ENCODE measurements at places on chromosomes 16 and 17. TPM values are rescaled to one million over a fixed set of nuclear protein-coding genes. Genes with fewer than 3 reads are reported as not detected.

GRCh38 chr16:4314532-4315185 lies 1.2 kb upstream of the GLIS2 start:
- DNase-seq = peak; percentile 66

The SLC7A6 gene
- 4.8 TPM for total RNA-seq

GRCh38 chr16:27644165-27644564 lies 94.2 kb downstream of the KATNIP start:
- DNase-seq = no peak

DNA sequence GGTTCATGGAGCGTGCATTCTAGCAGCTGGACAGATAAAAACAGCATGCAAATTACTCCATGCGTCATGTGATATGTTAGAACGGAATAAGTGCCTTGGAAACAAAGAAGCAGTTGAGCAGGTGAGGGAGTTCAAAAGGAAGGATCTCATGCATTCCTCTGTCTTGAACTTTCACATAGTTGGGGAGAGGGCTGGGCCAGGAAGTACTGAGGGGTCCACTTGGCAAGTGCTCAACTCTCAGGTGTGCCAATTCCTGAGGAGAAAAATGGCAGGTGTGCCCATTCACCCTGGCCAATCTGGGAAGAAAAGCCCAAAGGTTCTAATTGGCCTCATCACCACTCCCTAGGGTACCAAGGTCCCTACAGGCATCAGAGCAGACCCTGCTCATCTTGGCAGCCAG lies 67.7 kb downstream of the CES1 start:
- no peak for DNase-seq

DNA sequence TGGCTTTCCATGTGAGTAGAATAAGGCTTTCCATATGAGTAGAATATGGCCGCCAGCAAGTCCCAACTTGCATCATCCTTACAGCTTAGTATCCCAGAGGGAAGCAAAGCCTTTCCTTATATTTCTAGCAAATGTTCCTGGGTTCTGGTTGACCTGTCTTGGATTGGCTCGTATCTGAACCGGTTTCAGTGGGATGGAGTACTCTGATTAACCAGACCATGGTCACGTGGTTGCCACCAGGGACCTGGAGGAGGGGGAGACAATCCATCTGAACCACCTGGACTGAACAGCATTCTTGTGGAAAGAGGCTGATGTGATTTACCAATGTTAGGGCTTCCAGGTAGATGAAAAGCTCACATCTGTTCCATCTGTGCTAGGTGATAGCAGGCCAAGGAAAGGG lies 89.0 kb downstream of the SHISA6 start:
- DNase-seq = no peak

- DNase-seq = no peak
Measured at GRCh38 chr17:45435481-45435880, 2.8 kb upstream of the ARHGAP27 start.

DNA sequence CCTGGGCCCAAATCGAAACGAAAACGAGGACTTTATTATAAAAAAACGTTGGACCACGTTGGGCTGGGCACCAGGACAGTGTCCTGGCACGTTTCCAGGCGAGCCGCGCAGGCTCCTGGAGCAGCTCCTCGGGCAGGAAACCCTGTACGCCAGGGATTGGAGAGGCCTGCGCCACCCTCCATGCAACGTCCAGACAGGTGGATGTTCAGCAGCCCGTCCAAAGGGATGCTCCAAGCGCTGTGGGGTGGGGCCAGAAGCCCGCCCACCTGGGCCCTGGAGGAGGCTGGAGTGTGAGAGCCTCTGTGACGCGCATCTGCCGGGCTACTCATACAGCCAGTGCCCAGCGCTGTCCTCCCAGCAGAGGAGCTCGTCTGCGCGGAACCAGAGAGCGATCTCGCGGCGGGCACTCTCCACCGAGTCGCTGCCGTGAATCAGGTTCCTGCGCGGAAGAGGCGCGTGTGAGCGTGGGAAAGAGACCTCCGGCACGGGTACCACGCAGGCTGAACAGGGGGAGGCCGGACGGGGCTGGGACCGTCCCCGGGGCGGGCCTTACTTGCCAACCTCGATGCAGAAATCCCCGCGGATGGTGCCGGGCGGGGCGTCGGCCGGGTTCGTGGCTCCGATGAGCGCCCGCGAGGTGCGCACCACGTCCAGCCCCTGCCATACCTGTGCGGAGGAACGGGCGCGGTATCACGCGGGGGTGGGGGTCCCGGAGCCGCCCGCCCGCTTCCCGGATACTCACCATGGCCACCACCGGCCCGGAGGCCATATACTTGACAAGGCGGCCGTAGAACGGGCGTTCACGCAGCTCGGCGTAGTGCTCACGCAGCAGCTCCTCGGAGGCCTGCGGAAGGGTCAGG lies 785 bp downstream of the NME3 start:
- DNase-seq = peak; percentile 58

The KRTAP4-16 gene
- not detected for total RNA-seq

- peak; percentile 70 for DNase-seq
Measured at GRCh38 chr17:17032131-17032692, 10.0 kb upstream of the MPRIP start.

The USP6 gene
- total RNA-seq = not detected

DNA sequence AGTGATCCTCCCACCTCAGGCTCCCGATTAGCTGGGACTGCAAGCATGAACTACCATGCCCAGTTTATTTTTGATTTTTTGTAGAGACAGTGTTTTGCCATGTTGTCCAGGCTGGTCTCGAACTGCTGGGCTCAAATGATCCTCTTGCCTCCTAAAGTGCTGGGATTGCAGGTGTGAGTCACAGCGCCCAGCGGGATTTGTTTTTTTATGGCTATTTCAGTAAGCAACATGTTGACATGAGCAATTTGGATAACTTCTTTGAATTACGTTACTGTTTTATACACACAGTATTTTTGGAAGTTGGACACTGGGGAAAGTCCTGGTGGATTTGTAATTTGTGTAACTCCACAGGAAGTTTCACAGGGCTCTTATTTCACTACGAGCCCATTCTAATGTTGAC lies 18.5 kb upstream of the RHOT1 start:
- DNase-seq = no peak

- DNase-seq = no peak
Measured at GRCh38 chr17:70654706-70655105, 485.4 kb downstream of the KCNJ2 start.

DNA sequence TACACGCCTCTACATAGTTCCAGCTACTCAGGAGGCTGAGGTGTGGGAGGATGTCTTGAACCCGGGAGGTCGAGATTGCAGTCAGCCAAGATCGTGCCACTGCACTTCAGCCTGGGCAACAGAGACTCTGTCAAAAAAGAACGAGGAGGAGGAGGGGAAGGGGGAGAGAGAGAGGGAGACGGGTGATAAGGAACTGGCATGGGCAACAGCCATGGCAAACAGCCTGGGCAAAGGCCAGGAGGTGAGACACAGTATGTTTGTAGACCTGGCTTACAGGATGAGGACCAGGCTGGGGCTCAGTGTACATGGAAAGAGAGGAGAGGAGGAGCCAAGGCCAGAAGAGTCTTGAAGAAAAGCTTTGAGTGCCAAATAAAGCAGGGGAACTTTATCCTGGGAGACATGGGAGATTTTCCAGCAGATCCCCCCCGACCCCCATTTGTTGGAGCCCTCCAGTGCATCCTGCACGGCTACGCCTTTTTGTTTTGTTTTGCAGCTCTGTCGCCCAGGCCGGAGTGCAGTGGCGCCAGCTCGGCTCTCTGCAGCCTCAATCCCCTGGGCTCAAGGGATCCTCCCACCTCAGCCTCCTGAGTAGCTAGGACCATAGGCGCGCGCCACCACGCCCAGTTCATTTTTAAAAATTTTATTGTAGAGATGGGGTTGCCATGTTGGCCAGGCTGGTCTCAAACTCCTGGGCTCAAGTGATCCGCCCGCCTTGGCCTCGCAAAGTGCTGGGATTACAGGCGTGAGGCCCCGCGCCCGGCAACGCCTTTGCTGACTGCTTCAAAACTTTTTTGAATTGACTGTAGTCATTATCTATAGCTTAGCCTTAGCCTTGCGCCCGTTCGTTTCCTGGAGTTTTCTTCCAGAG lies 1.3 kb upstream of the ALKBH5 start:
- peak; percentile 27 for DNase-seq

- no peak for DNase-seq
Measured at GRCh38 chr17:40321961-40322357, 13.0 kb downstream of the RARA start.

The HBZ gene
- total RNA-seq = not detected

GRCh38 chr17:45905814-45906213 lies 11.5 kb downstream of the MAPT start:
- DNase-seq = no peak

- DNase-seq = no peak
Measured at GRCh38 chr17:66670206-66670605, 164.7 kb upstream of the CACNG5 start.

- no peak for DNase-seq
Measured at GRCh38 chr17:78258323-78259191, 27.1 kb downstream of the TMEM235 start.

- DNase-seq = no peak
Measured at GRCh38 chr17:78950870-78951269, 25.7 kb upstream of the TIMP2 start.

GRCh38 chr17:69218986-69219385 lies 9.6 kb downstream of the ABCA10 start:
- no peak for DNase-seq

- DNase-seq = no peak
Measured at GRCh38 chr16:89104930-89105571, 11.4 kb downstream of the ACSF3 start.

DNA sequence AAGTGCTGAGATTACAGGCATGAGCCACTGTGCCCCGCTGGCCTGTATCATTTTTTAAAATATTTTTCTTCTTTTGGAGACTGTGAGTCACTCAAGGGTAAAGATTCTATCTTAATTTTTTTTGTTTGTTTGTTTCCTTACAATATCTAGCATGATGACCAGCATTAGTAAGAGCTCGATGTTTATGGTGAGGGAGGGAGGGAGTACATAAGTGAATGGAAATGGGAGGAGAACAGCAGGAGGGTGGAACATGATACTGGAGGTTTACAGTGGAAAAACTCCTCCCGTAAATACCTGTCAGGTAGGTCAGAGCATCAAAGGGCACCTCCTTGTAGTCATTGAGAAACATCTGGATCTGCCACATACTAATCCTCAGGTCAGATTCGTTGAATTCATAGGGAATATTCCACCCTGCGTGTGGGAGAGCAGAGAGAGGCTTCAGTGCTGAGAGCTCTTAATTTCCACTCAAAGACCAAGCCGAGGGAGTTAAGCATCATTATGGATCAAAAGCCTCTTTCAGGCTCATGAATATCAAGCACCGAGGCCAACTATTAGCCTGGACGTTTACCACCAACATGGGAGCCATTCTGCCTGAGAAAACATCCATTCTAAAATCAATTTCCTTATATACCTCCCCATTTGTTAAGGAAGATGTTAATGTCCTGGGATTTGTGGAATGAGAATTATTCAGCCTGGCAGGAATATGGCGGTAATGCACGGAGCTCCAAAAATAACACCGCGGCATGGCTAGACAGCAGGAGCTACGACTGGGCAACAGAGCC lies 51.8 kb downstream of the LYRM1 start:
- peak; percentile 17 for DNase-seq

DNA sequence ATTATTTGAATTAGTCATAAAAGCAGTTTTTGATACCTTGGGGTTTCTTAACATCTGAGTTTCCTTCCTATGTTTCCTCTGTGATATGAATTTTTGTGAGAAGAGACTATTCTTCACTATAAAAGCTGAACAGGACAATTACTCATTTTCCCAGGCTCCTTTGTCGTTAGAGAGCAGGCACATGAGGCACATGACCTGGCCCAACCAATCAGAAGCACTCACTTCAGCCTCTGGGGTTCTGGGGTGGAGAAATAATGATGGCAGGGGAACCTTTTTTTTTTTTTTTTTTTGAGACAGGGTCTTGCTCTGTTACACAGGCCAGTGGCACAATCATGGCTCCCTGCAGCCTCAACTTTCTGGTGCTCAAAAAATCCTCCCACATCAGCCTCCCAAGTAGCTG lies 145.5 kb upstream of the ASIC2 start:
- DNase-seq = no peak

- DNase-seq = peak; percentile 15
Measured at GRCh38 chr17:13940858-13941665, 128.2 kb upstream of the COX10 start.

DNA sequence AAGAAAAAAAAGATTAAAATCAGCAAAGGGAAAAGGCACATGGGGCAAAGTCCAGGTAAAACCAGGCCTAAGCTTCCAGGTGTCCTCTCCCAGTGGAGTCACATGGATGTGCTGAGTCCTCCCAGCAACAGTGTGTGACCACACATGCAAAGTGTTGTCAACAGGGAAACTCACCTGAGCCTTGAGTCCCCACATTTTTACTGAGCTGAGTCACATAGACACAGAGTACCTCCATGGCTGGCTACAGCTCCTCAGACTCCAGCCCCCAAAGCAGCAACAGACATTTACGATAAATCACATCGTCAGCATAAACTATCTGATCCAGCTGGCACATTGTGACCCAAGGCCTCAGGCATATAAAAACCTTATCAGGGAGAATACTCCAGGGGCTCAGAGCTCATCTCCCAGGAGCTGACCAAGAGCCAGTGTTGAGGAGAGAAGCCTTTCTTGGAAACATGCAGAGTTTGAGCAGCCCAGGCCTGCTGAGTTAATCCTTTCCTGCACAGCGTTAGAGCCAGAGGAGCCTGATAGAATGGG lies 20.5 kb downstream of the ERCC4 start:
- DNase-seq = no peak

DNA sequence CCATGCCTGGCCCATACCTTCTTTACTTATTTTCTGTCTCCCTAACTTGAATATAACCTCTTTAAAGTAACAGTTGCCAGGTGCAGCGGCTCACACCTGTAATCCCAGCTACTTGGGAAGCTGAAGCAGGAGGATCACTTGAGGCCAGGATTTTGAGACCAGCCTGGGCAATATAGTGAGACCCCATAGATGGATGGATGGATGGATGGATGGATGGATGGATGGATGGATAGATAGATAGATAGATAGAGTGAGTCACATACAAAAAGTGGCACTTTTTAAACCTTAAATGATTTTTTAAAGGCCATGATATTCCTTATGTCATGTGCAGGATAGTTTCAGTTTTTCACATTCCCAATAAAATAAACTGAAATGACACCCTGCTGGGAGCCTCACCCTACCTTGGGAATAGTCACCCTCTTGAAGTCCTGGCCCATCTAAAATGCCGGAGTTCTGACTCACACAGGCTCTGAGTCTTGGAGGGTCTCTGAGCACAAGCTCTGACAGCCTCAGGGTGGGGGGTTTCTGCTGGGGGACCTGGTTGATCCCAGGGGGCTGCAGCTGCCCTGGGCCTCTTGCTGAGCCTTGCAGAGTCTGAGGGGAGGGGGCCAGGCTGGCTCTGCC lies 26.2 kb downstream of the CPNE2 start:
- DNase-seq = no peak

GRCh38 chr17:66542129-66542966 lies 239.9 kb downstream of the PRKCA start:
- DNase-seq = peak; percentile 74

DNA sequence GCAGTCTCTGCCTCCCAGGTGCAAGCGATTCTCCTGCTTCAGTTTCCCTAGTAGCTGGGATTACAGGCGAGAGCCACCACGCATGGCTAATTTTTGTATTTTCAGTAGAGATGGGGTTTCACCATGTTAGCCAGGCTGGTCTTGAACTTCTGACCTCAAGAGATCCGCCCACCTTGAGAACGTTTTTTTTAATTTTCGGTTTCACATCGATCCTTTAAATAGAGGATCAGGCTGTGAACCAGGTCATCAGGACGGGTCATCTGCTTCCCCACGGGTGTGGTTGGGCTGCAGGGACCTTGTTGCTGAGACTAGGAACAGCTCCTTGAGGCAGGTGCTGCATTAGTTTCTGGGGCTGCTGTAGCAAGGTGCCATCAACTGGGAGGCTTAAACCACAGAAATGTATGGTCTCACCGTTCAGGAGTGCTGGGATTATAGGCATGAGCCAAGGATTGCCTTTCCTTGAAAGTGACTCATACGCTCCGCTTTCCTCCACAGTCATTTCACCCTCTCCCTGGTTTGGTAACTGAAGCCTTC lies 7.9 kb upstream of the NAGPA start:
- peak; percentile 42 for DNase-seq
